ENCODE measurements at places on chromosomes 1 and 21.
A peak's percentile ranks its signal among the peaks of the same experiment; 100 is the strongest.

- DNase-seq, result no peak
Observed at GRCh38 chr1:115281143-115281542, 56.9 kb downstream of the NGF start.

- no peak for DNase-seq
Observed at GRCh38 chr1:230517786-230518185, 91.7 kb upstream of the PGBD5 start.

GRCh38 chr1:221858818-221859611, 117.1 kb upstream of the DUSP10 start:
- DNase-seq, result no peak

DNA sequence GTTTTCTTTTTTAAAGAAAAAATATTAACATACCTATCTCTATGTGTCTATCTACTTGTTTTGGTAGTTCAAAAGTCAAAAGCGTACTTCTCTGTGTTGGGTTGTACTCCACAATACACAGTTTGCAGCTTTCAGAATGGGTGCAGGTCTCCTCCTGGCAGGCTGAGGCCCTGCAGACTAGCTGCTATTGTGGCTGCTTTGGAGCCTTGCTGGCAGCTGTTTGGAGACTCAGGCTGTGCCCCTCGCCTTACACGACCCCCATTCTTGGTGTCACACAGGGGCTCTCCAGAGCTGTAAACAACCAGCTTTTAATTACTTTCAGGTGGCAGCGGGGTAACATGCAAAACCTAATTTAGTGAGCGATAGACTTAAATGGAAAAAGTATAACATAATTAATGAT, 160.4 kb downstream of the DSCAM start:
- DNase-seq, result no peak

- DNase-seq, result peak; percentile 51
Observed at GRCh38 chr1:40633931-40634376, 31.5 kb downstream of the RIMS3 start.

GRCh38 chr21:31348188-31348587, 4.1 kb upstream of the TIAM1 start:
- DNase-seq, result no peak

DNA sequence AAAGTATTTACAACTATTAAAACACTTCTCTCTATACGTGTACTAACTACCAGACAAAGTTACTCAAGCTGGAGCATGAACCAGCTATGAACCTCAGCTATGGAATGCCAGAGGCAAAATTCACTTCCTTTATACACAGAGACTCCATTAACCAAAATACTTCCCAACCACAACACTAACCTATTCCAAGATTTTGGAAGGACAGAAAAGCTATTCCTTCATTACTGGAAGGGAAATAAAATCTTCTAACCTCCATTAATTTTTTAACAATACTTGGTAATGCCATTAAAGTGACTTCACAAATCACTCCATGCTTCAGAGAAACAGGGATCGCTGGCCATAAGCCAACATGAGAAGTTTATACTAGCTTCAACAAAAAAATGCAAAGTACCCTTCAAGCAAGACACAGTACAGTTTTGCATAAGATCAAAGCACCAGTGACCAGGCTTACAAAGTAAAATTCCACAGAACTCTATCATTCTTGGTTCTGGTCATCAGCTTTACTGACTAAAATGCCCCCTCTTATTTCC, 58.0 kb downstream of the PUM1 start:
- DNase-seq, result no peak

DNA sequence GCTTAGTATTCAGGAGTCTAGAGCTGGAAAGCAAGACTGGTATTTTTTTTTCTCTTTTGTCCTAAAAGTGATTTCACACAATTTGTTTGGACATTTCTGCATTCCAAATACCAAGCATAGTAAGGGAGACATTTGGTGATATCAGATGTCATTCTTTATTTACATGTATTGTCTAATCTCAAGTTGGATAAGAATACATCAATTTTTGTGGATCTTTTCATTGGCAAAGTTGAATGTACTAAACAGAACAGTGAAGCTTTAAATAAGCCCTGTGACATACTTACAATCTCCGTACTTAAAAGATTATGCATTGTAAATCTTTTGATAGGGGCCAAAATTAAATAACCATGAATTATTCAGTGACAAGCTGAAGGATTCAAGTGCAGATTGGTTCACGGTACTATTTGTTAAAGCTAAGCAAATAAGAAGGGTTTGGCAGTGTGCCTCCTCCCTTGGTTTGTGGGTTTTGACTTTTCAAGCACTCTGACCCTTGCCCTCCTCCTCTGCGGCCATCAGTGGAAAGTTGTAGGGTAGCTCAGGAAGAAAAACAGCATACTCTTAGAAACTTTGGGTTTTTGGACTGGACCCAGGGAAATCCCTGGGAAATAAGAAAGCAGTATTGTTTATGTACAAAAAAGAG, 663.7 kb downstream of the ADGRL2 start:
- DNase-seq, result no peak

DNA sequence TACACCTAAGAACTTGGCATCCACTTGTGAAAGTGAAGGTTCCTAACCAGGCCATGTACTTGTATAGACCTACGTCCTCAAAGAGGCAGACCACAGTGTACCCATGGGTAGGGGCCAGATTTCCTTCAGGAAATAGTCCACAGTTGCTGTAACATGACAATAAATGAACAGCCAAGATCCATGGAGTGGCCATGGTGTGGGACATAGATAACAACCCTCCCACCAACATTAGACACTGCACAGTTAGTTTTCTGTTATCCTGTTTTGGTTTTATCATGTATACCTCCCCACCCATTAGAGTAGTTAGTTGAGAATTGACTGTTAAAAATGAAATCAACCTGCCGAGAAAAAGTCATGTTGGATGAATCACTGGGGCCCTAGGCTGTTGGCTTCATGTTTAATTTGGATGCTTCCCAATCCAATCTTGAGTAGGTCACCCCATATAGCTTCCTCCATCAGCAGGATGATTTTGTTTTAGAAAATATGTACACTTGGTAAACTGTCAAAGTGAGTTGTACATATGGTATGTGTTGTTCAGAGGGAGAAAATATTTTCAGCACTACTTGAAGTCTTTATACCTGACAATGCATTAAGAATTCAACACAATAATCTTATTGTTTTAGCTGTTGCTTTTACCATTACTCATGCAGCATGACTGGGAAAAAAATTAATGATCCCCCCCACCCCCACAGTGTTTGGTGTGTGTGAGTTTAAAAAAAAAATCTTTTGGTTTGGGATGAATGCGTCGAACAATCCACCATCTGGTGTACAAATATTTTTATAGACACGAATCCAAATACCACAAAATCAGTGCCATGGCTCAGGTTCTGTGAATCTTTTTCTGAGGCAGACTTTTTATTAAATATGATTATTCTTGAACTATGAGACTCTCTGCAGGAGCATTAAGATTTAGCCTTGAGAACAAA, 88.3 kb upstream of the ARHGAP29 start:
- DNase-seq, result no peak

DNA sequence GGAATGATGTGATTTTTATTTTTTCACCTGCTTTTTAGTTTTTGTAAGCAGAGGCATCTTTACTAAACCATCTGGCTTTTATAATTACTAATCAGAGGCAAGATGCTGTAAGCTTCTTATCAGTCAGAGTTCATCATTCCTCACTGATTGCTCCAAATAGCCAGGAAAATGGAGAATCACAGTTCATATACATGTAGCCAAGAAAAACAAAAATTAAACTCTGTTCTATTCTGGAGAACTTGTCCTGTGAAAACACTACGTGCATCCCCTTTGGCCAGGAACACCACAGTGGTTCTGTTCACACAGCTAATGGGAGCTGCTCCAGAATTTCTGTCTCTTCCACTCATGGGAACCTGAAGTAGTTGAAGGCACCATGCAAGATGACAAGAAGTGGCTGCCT, 725.5 kb upstream of the CHRM3 start:
- DNase-seq, result no peak

- DNase-seq, result peak; percentile 91
Observed at GRCh38 chr1:192609110-192610079, 26.6 kb upstream of the RGS13 start.

DNA sequence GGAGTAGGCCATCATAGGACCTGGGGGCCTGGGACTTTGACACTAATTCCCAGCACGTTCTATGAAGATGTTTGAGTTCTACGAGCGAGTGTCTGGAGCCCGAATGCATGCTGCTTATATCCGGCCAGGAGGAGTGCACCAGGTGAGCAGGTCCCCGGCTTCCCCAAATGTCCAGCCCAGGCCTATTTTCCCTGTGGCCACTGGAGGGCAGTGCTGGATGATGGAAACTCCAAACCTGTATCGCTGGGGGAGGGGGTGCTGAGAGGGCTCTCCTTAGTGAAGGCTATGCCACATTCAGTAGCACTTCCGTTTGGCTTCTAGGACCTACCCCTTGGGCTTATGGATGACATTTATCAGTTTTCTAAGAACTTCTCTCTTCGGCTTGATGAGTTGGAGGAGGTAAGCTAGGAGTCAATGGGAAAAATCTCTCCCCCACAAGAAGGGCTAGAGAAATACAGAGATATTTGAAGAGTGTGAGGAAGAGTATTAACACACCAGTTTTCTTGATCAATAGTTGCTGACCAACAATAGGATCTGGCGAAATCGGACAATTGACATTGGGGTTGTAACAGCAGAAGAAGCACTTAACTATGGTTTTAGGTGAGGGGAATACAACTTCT, 5.2 kb upstream of the FCER1G start:
- peak; percentile 84 for DNase-seq

- peak; percentile 72 for DNase-seq
Observed at GRCh38 chr21:34367320-34367935, 3.6 kb downstream of the KCNE2 start.

DNA sequence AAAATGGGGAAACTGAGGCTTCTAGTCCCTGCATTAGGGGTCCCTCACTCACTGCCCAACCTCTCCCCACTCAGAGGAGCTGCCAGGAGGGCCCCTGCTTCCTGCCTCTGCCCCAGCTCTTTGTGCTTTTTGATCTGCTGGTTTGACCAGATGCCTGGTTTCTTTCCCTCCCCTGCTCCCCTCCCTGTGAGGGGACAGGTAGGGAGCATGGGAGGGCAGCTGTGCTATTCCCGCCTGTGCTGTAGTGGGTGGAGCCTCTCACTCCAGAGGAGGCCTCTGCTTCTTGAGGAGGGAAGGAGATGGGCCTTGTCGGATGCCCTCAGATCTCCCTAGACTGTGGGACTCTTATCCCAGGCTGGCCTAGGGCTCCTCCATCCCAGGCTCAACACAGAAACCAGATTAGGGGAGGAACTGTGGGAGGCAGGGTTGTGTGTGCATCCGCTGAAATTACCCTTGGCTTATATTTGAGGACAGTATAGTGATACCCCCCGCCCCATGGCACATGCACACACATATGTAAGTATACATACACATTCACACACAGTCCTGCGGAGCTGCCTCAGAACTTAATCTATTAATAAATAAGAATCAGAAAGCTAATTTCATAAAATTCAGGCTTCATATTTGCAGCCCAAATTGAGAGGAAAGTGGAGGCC, 4.6 kb downstream of the BOLA1 start:
- no peak for DNase-seq

GRCh38 chr1:67171978-67172377, 5.7 kb downstream of the IL23R start:
- DNase-seq, result no peak

DNA sequence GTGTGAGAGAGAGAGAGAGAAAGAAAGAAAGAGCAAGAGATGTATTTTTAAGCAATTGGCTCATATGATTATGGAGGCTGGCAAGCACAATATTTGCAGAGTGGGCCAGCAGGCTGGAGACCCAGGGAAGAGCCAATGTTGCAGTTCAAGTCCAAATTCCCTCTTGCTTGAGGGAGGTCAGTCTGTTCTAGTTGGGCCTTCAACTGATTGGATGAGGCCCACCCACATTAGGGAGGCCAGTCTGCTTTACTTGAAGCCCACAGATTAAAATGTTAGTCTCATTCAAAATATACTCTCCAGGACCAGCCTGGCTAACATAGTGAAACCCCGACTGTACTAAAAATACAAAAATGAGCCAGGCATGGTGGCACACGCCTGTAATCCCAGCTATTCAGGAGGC, 8.6 kb upstream of the PARS2 start:
- no peak for DNase-seq

DNA sequence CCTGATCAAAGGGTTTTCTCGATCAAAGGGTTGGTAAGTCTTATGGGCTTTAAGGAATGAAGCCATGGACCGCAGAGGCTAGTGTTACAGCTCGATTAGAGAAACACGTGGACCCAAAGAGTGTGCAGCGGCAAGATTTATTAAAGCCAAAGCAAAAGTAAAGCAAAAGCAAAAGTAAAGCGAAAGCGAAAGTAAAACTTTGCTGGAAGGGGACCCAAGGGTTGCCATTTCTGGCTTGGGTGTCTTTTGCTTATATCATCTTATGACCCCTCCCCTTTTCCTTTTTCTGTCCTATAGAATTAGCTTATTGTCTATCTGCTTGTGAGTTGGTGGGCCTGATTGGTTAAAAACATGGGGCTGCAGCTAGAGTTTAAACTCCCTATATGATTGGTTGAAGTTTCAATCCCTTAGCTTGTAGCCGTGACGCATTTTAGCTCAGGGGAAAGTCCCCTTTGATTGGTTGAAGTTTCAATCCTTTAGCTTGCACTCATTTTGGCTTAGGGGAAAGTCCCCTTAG, 957.0 kb downstream of the AMY1C start:
- DNase-seq, result peak; percentile 16

DNA sequence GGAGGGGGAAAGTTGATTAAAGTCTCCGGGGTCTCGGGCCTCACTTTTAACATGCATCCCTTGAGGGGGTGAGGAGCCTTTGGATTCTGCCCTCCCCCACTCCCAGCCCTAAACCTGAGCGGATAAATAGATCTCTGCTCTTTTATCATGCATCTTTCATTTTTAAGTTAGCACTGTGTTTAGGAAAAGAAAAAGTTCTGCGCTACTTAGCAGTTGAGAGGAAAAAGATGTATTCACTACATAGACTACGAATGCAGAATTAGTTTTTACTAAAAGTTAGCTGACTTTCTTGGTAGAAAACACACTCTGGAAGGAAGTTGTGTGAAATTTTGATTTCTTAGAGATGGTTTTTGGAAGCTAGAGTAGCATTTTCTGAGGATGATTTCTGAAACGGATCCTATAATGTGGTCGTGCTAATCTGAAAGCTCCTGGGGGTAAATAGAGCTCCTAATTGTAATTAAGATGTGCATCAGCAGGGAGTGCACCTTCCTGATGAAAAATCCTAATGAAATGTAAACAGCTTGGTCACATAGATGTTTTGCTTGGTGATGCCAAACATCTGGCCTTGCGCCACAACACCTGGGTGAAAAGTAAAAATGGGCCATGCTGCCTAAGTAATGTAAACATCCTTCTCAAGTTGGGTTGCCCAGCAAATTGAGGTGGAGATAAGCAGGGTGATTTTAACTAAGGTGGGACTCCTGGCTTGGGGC, 1.8 kb downstream of the ROR1 start:
- DNase-seq, result no peak

DNA sequence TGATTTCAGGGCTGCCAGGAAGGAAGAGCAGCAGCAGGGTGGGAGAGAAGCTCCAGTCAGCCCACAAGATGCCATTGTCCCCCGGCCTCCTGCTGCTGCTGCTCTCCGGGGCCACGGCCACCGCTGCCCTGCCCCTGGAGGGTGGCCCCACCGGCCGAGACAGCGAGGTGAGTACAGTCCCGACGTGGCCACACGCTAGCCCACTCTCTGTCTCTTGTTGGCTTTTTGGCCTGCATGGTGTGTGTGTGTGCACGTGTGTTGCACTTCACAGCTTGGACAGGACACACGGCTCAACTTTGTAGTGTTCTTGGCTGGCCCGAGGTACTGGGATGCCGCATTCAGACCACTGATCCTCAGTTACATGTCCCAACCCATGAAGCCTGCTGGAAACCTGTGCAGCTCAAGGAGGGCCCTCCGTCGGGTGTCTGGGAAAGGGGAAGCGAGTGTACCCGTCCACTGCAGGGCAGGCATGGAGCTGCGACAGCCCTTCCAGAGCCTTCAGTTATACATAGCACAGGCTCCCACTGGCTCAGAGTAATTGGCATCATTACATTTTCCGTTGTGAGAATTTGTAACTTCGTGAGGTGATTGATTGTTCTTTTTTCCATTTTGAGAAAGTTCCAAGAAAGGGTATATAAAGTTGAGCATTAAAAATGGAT, 454 bp downstream of the CORT start:
- DNase-seq, result no peak

All from KBM-7 (cell line).